GM12878 (cell line): ENCODE measurements at places on chromosomes 12 and 14. TPM values are rescaled to one million over a fixed set of nuclear protein-coding genes. Genes with fewer than 3 reads are reported as not detected.

GRCh38 chr12:1382826-1383225, 211.6 kb downstream of the FBXL14 start:
- no peaks in the 10 kb centered on the region for H3K4me1 ChIP-seq
- no peak overlapping the region for H3K4me3 ChIP-seq
- H3K27me3 ChIP-seq, result no peaks in the 10 kb centered on the region
- no peak overlapping the region for H3K27ac ChIP-seq

- no peaks in the 10 kb centered on the region for H3K36me3 ChIP-seq
- peaks cover 2% of the 10 kb centered on the region; the same call in 1 of the 2 replicates for H3K27me3 ChIP-seq
- no peaks in the 10 kb centered on the region for H3K4me1 ChIP-seq
- H3K4me3 ChIP-seq, result no peak overlapping the region
- H3K27ac ChIP-seq, result no peak overlapping the region
Observed at GRCh38 chr12:70609739-70610491, 27.3 kb downstream of the PTPRB start.

GRCh38 chr12:113889076-113889475, 77.0 kb downstream of the RBM19 start:
- peaks cover 3% of the 10 kb centered on the region; the same call in 1 of the 2 replicates for H3K36me3 ChIP-seq
- H3K27ac ChIP-seq, result no peak overlapping the region
- no peak overlapping the region for H3K4me3 ChIP-seq
- H3K4me1 ChIP-seq, result no peaks in the 10 kb centered on the region
- H3K27me3 ChIP-seq, result no peaks in the 10 kb centered on the region
- DNase-seq, result no peak

DNA sequence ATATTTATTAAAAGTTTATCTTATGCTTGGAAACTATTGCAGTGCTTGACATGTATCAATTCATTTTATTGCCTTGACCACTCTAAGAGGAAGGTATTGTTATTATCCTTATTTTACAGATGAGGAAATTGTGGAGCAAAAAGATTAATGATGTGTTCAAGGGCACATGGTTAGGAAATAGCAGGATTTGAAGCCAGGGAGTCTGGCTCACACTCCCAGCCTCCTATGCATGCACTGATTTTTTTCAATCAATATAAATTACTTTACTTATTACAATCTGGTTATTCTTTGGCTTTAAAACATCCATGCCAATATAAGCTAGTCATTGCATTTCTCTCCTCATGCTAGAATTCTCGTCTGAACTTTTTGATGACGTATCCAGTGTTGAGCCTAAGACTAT, 94.2 kb upstream of the TBX5 start:
- H3K4me3 ChIP-seq, result no peak overlapping the region
- DNase-seq, result no peak
- no peak overlapping the region for H3K27ac ChIP-seq
- no peaks in the 10 kb centered on the region for H3K27me3 ChIP-seq
- H3K4me1 ChIP-seq, result no peaks in the 10 kb centered on the region

Gene TULP3
- polyA plus RNA-seq, result 8.2 and 8.3 TPM in 2 replicates

DNA sequence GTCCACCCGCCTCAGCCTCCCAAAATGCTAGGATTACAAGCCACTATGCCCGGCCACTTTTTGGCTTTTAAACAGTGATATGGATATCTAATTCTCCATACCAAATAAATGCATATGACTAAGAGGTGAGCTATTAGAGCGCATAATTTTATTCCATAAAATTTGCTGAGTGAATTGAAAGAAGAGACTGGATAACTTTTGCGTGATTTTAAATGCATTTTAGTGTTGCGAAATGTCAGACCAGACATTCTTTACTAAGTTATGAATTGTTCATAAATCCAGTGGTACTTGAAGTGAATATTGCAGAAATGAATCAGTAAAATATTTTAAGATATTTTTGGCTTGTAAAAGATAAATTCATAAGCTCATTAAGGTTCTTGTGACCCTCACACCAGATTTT, 50.9 kb upstream of the DIP2B start:
- DNase-seq, result no peak
- H3K27me3 ChIP-seq, result no peaks in the 10 kb centered on the region
- no peak overlapping the region for H3K4me3 ChIP-seq
- H3K36me3 ChIP-seq, result peaks cover 10% of the 10 kb centered on the region; the same call in 1 of the 2 replicates

DNA sequence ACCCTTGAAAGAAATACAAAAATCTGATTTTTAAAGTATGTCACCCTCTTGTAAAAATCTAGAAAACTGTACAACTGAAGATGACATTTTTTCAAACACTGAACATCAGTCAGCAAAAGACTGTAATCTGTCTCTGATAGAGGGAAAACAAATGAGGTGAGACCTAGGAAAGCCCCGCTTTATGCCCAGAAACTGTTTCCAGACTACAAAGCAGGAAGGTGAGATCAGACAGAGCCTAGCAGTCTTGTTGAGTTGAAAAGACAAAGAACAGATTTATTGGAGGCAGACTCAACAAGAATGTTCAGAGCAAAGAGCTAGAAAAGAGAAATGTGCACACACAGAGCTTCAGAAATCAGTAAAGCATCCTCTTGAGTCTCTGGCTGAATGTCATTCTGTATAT, 873.6 kb downstream of the LRFN5 start:
- H3K4me1 ChIP-seq, result no peaks in the 10 kb centered on the region
- no peaks in the 10 kb centered on the region for H3K27me3 ChIP-seq
- no peak for DNase-seq
- no peaks in the 10 kb centered on the region for H3K36me3 ChIP-seq
- H3K4me3 ChIP-seq, result no peak overlapping the region

DNA sequence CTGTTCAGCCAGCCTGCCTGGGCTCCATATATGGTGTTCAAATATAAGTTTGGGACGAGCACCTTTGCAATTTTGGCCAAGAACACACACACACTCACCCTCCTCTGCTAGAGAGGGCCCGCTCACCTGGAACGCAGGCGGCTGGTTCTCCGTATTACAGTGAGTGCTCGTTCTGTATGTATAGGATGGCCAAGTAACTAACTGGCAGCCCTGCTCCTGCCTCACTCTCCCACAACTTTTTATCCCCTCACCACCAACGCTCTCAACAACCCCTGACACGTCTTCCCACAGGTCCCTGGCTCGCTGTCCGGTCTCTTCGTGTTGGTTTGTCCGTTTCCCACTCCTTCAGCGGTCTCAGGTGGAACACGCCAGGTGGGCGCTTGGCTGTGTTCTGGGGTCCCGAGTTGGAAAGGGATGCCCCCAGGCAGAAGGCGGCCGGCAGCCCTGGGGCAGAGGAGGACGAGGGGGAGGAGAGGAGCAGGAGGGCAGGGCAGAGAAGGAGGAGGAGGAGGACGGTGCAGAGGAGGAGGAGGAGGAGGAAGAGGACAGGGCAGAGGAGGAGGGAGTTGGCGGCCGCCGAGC, 398 bp upstream of the MSRB3 start:
- no peak overlapping the region for H3K27ac ChIP-seq
- H3K27me3 ChIP-seq, result peaks cover 7% of the 10 kb centered on the region
- no peaks in the 10 kb centered on the region for H3K36me3 ChIP-seq

Gene GZMB
- not detected in 2 replicates for polyA plus RNA-seq

DNA sequence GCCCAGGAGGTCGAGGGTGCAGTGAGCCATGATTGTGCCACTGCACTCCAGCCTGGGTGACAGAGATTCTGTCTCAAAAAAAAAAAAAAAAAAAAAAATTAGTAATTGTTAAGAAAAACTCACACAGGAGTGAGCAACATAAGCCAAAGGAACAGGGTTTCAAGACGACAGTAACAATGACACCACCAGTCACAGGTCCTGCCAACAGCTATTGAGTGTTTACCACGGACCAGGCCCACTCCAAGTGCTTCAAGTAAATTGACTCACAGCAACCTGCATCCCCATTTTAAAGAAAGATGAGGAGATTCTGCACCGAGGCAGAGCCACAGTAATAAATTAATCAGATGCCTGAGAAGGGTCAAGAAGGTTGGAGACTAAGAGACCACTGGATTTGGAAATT, 194.5 kb downstream of the DPF3 start:
- no peak overlapping the region for H3K27ac ChIP-seq
- no peak for DNase-seq
- no peak overlapping the region for H3K4me3 ChIP-seq
- peaks cover 4% of the 10 kb centered on the region; the same call in 1 of the 2 replicates for H3K4me1 ChIP-seq

DNA sequence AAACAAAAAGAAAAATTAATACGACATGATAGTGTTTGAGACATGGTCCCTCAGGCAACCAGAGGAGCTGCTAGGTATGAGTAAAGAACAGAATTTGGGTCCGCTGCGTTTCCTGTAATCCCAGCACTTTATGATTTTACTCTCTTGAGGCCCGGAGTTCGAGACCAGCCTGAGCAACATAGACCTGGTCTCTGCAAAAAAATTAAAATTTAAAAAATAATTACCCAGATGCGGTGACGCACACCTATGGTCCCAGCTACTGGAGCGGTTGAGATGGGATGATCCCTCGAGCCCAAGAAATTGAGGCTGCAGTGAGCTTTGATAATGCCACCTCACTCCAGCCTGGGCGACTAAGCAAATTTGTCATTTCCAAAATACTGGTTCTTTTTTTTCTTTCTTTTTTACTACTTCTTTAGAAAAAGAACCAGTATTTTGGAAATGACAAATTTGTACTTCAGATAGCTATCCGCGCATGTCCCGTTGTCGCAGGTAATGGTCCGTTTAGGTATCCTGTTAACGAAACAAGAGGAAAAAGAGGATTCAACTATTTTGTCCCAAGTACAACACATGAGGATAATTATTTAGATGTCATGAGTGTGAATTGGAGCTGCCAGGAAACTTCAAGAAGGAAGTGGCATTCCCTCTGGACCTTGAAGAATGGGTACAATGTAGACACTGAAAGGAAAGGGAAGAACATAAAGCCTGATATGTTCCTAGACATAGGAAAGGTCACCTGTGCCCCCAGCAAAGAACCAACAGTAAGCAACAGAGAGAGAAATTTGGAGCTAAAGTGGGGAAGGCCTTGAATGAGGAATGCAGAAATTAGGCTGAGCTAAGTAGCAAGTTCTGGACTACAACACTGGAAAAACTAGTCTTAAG, 1.2 kb upstream of the HECTD1 start:
- peaks cover 8% of the 10 kb centered on the region; the same call in 1 of the 2 replicates for H3K4me1 ChIP-seq
- H3K4me3 ChIP-seq, result peak overlapping the region; percentile 71
- peak overlapping the region; percentile 97 for H3K27ac ChIP-seq

Gene BIN2
- polyA plus RNA-seq, result 36.6 and 42.9 TPM in 2 replicates

Gene TSPAN9
- not detected in 2 replicates for polyA plus RNA-seq

- peak overlapping the region; percentile 72 for H3K27ac ChIP-seq
- no peak for DNase-seq
- no peaks in the 10 kb centered on the region for H3K27me3 ChIP-seq
- H3K4me3 ChIP-seq, result peak overlapping the region; percentile 52
Observed at GRCh38 chr12:42468921-42469320, 120.6 kb downstream of the PRICKLE1 start.
